ENCODE measurements at places on chromosomes 13 and 19. TPM values are rescaled to one million over a fixed set of nuclear protein-coding genes. Genes with fewer than 3 reads are reported as not detected.

DNA sequence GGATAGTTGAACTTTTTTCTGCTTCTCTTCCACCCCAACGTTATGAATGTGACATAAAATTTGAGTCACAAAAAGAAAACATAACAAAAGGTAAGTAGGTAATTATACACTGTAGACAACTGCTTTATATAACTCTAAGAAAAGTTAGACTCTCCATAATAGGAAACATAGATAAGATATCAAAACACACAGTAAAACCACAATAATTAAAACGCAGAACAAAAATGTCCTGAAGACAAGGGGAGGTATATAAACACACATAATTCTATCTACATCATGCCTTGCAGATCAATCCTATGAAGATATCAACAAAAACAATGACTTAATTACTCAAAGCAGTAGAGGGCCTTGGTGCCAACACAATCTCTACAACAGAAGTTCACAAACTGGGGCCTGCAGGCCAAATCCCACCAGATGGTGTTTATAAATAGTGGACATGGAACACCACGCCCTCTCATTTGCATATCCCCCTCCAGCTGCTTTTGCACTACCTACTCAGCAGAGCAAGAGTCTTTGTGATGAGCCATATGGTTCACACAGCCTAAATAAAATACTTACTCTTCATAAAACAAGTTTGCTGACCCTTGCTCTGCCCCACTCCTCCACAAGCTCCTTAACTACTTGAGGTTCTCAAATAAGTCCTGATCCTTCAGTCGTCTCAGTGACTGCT lies 254.7 kb downstream of the KLF12 start:
- no peaks in the 10 kb centered on the region for H3K4me1 ChIP-seq
- H3K27me3 ChIP-seq = no peaks in the 10 kb centered on the region
- H3K4me3 ChIP-seq = no peak overlapping the region
- H3K36me3 ChIP-seq = no peaks in the 10 kb centered on the region
- DNase-seq = no peak

DNA sequence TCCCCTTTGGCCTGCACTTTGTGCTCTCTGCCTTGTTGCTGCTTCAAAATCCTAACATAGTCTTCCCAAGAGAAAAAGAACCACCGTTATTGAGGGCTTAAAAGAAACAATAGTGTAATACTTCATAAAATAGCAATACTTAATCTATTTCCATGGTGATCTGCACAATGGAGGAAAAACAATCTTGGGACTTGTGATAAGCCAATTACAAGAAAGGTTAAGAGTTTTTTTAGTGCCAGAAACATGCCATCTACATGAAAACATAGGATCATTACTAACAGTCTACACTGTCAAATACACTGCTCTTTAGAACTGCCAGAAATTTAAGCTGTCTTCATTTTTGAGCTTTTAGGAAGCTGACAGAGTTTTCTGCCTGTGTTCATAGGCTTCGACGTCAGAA lies 54.1 kb upstream of the MAB21L1 start:
- no peak for DNase-seq
- H3K27ac ChIP-seq = no peak overlapping the region
- no peak overlapping the region for H3K4me3 ChIP-seq

Gene PCDH9
- 0.21 TPM for polyA plus RNA-seq

Gene ZNF471
- 5.1 TPM for polyA plus RNA-seq

GRCh38 chr13:47726394-47726793 lies 274.7 kb downstream of the SUCLA2 start:
- H3K27ac ChIP-seq = no peak overlapping the region
- no peaks in the 10 kb centered on the region for H3K4me1 ChIP-seq
- H3K4me3 ChIP-seq = no peak overlapping the region
- no peaks in the 10 kb centered on the region for H3K36me3 ChIP-seq

DNA sequence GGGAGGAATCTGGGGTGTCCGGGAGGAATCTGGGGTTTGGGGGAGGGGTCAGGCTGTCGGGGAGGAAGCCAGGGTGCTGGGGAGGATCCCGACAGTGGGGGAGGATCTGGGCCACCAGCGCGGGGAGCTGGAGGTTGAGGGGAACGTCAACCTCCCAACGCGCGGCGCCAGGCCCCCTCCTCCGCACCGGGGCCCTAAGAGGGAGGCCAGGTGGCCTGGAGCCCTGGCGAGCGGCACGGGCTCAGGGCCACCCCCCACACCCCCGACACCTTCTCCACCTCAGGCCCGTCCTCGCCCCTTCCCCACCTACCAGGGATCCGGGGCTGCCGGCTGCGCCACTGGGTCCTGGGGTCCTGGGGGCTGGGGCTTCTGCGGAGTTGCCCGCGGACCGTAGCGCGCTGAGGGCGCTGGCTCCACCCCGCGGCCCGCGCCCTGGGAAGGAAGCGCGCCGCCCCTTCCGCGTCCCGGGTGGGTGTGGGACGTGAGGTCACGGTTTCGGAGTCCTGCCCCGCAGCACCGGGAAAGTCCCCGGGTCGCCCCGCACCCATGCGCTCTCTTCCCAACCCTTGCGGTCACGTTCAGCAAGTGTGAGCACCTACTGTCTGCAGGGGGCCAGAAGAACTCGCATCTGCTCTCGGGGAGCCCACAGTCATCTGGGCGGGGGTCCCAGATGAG lies at the start of gene TICAM1:
Gene TICAM1, minus strand, starts transcription at position 409 of the 675 bp plus-strand sequence. CDS start 13,335 bp downstream, outside the sequence.
- DNase-seq = no peak
- H3K27me3 ChIP-seq = no peaks in the 10 kb centered on the region
- H3K36me3 ChIP-seq = peaks cover 4% of the 10 kb centered on the region
- peaks cover 18% of the 10 kb centered on the region for H3K4me1 ChIP-seq

DNA sequence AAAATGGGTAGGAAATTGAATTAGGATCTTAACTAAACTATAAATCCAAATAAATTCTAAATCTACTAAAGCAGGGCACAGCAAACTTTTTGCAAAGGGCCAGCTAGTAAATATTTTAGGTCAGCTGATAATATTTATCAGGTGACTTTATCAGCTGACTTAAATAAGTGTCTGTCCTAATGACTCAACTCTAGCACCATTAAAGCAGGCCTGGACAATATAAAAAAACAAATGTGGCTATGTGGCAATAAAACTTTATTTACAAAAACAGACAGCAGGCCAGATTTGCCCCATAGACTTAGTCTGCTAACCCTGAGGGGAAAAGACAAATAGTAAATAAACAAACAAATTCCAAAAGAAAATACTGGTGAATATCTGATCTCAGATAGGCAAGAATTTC lies 27.7 kb upstream of the DOCK9 start:
- no peak for DNase-seq
- no peak overlapping the region for H3K27ac ChIP-seq
- no peak overlapping the region for H3K4me3 ChIP-seq
- H3K4me1 ChIP-seq = peaks cover 35% of the 10 kb centered on the region

Measured in keratinocyte (primary cell).